ENCODE measurements at places on chromosomes 5 and 9.
A peak's percentile ranks its signal among the peaks of the same experiment; 100 is the strongest.

- DNase-seq, result no peak
Measured at GRCh38 chr5:2751592-2752021, at the start of gene IRX2. TSS of gene IRX2 (minus strand) at chr5:2751677. CDS start at chr5:2751413, 264 bp downstream.

DNA sequence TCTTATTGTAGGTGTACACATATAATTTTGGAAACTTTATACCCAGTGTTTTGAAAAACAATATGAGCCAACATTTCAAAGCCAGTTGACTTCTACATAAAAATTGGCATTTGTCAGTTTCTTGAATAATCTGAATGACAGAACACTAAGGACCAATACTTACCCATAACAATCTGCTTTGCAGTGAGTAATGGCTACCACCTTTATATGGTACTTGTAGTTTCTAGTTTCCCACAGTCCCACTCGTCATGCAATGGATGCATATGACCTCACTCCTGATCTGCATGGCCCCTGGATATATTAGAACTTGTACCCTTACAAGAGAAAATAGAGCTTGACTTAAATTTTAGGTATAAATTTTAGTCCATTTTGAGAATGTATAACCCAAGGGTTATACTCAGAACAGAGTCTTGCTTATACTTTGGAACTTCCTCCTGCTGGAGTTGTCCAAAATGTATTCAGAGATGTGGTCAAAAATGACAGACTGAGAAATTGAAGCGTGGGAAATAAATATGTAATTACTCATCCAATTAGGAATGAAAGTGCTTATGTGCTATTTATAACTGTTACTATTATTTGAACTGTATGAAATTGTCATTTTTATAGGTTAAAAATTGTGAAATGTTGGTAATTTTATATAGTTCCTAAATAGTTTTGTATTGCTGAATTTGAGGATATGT is 19.5 kb downstream of the XRCC4 start:
- no peak for DNase-seq

GRCh38 chr5:14870337-14871213 is 1.0 kb downstream of the ANKH start:
- DNase-seq, result peak; percentile 52

GRCh38 chr9:120730654-120731514 is 16.6 kb upstream of the MEGF9 start:
- DNase-seq, result no peak

GRCh38 chr9:100690438-100690837 is 112.6 kb downstream of the CAVIN4 start:
- no peak for DNase-seq

GRCh38 chr5:173303878-173304590 is 24.2 kb downstream of the STC2 start:
- DNase-seq, result no peak

GRCh38 chr9:93648836-93649235 is 72.5 kb downstream of the PHF2 start:
- no peak for DNase-seq

GRCh38 chr9:39587844-39588499 is 232.5 kb downstream of the SPATA31A1 start:
- no peak for DNase-seq

DNA sequence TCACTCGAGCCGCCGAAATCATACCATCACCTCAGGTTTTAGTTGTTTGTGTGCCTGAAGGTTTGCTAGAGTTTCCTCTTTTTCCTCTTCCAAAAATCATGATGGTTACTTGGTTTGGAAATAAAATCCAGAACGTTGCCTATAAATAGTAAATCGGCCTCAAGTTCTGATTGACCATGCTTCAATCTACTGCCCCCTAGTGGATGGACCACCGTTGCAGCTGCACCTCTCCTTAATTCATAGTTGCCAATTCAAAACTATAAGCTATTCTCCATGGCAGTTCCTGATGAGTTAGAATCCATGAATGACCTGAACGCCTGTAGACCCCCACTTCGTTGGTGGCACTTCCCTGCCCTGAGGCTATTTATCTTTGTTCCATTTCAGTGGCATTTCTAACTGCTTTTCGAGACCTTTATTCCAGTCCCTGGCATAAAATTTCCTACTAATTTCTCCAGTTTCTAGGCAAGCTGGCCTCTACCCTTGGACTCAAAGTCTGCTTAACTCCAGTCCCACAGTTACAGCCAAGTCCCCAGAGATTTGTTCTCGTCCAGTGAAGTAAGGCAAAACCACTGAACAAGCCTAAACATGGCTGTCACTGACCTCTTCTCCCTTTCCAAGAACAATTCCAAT is 422.6 kb downstream of the EFNA5 start:
- DNase-seq, result peak; percentile 35

DNA sequence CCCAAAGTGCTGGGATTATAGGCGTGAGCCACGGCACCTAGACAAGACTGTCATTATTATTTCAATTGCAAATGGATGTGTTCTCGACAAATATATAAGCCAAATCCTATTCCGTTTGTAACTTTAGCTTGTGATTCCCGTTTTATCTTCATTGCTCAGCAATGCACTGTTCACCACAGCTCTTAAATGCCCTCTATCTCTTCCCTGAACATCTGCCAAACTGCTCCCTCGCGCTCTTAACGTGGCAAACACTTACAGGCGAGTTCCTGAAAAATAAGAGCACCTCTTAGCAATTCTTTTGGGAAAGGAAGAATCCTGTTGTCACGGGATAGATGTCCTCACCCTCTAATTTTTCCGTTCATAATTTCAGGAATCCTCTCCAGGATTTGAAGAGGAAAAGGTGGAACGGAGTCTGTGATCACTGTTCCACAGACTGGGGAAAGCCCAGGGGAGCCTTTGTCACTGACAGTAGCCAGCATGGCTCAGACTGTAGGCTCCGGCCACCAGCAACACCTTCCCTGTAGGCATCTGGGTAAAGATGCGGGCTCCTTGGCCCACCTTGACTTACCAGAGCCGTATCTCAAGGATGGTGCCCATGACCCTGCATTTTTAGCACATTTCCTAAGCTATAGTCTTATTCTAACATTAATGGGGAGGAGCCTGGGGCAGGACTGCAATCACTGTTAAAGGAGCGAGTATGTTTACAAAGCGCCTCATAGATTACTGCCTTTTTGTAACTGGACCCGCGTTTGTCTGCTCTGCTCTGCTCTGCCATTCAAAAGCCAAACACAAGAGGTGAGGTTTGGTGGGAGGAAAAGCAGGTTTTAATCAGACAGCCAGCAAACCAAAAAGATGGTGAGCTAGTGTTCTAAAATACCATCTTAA is 20.2 kb upstream of the GNPDA1 start:
- no peak for DNase-seq

DNA sequence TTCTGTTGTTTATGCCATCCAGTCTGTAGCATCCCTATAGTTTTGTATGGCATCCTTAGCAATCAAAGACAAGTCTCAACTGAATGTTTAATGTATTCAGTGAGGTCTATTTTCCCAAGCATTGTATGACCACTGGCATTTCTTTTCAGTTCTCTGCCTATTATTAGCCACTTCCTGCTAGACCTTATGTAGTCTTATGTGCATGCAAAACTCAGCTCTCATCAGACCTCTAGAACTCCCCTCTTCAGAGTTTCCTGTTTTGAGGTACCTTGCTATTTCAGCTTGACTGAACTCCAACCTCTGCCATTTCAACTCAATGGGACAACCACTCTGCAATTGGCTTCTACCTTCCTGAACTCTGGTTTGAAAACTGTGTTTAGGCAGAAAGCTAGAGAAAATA is 113.2 kb downstream of the SLC25A46 start:
- DNase-seq, result no peak

- no peak for DNase-seq
Measured at GRCh38 chr9:84067821-84068220, 87.2 kb downstream of the RMI1 start.

DNA sequence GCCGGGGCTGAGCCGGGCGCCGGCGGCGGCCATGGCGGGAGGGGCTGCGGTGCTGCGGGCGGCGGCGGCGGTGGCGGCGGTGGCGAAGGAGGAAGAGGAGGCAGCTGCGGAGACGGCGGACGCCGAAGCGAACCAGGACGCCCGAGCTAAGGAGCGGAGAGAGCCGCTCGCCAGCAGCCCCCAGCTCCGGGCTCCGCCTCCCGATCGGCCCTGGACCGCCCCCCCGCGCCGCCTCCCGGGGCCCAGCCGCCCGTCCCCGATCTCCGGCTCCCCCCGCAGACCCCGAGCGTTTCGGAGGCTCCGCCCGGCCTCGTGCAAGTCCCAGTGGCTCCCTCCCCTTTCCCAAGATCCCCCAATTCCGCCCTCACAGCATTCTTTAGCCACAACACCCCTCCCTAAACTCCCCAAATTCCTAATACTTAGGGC is at the start of gene ASTN2:
ASTN2 (minus strand) TSS at position 152 of the 426 bp plus-strand sequence; CDS start at position 33, 119 bp downstream.
- DNase-seq, result no peak

GRCh38 chr9:137310189-137311052 is 8.3 kb upstream of the NRARP start:
- no peak for DNase-seq

DNA sequence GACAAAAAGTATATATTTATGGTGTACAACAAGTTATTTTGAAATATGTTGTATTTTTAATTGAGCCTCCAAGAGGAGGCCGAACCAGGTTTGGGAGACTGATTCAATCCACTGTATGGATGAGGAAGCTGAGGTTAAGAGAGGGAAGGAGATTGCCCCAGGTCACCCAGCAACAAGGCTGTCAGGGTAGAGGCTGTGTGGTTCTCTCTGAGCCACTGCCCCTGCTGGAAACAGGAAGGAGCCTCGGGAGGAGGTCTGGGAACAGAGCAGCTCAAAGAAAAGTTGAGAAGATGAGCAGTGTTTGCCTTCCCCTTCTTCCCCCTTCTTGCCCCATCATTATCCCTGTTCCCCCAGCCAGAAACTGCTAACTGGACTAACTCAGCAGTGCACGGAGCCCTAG is 6.6 kb upstream of the FAT2 start:
- DNase-seq, result no peak

DNA sequence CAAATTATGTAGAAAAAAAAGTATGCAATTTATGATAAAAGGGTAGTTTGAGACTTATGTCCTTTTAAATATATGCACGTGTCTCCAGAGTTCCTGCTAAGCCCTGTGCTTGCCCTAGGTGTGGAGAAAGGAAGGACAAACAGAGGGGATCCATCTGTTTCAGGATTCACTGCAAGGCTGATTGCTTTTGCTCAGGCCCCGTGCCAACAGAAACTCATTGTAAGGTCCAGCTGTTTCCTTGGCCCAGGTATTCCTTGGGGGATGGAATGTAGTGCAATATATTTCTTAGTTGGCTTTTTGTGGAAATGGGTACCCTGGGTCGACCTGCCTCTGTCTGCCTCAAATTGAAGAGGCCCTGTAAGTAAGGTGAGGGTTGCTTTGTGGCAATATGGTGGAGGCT is 268.6 kb upstream of the CLINT1 start:
- DNase-seq, result no peak

- no peak for DNase-seq
Measured at GRCh38 chr9:34085581-34086500, 37.2 kb upstream of the UBAP2 start.

- DNase-seq, result no peak
Measured at GRCh38 chr5:154701181-154701580, 54.0 kb upstream of the LARP1 start.

- no peak for DNase-seq
Measured at GRCh38 chr5:160887780-160888179, 35.8 kb upstream of the ATP10B start.

DNA sequence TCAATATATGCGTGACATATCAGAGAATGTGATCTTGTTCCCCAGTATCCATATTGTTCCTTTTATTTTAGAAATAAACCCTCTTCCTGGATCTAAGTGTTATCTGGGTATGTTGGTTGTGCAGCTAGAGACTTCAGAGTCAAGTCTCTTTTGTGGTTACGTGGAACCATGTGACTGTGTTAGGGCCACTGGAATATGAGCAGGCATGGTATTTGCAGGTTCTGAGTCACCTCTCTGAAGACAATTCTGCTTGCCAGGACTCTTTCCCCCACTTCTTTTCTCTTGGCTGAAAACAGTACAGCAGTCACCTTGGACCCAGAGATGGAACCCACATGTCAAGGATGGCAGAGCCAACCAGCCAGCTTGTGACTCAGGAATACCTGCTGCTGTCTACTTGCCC is 59.7 kb downstream of the ATP10B start:
- DNase-seq, result no peak

GRCh38 chr9:18077941-18078678 is 395.8 kb upstream of the ADAMTSL1 start:
- DNase-seq, result no peak

DNA sequence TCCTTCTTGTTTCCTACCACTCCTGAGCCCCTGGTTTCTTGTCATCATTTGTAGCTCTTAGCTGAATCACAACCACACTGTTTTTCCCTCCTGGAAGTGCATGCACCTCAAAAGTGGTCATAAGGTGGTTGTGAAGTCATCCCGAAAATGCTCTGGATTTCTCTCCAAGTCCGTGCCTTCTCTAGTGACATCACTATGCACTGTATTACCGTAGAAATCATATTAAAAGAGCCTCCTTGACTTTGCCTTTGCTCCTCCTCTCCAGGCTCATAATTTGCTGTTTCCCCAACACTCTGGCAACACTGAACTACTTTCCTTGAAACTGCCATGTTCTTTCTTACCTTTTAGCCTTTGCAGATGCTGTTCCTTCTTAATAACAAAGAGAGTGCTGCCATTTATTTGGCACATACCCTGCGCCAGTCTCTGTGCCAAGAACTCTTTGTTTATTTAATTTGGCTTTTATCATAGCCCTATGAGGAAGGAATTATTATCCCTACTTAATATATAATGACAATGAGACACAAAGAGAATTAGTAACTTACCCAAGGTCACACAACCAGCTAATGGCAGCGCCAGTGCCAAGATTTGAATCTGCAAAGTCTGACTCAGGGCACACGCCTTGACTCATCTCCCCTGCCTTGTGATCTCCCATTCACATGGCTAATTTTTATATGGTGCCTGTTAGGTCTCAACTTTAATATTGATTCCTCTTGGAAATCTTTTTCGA is 115.4 kb downstream of the KIF4B start:
- no peak for DNase-seq

- no peak for DNase-seq
Measured at GRCh38 chr9:72843520-72844439, 109.1 kb downstream of the ALDH1A1 start.

DNA sequence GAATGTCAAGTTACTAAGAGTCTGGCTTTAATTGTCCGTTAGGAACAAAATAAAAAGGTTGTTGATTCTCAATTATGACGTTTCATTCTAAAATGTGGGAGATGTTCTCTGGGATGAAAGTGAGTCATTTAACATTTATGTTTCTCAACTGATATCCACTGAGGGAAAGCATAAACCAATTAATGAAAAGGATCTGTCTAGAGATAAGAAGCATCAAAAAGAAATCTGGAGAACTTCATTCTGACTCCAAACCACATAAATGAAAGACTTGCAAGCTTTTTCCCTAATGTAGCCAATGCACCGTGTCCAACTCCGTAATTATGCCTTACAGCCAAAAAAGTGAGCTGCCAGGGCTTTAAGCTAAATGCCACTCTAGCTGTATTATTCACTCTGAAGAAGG is 654.2 kb downstream of the TLE1 start:
- DNase-seq, result no peak

- no peak for DNase-seq
Measured at GRCh38 chr5:136516637-136517036, 151.3 kb upstream of the TRPC7 start.

GRCh38 chr5:56802205-56802604 is 13.1 kb upstream of the MAP3K1 start:
- no peak for DNase-seq

- DNase-seq, result no peak
Measured at GRCh38 chr9:91834740-91835139, 115.3 kb downstream of the ROR2 start.
